ENCODE measurements at places on chromosomes 12 and 14.

DNA sequence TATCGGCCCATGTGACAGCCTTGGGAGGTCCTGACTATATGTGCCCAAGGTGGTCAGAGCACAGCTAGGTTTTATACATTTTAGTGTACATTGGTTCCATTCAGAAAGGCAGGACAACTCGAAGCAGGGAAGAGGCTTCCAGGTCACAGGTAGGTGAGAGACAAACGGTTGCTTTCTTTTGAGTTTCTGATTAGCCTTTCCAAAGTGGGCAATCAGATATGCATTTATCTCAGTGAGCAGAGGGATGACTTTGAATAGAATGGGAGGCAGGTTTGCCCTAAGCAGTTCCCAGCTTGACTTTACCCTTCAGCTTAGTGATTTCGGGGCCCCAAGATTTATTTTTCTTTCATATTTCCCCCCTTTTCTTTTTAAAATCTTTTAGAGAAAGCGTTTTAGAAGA, 87.6 kb upstream of the PPP2R5C start:
- no peak for DNase-seq

DNA sequence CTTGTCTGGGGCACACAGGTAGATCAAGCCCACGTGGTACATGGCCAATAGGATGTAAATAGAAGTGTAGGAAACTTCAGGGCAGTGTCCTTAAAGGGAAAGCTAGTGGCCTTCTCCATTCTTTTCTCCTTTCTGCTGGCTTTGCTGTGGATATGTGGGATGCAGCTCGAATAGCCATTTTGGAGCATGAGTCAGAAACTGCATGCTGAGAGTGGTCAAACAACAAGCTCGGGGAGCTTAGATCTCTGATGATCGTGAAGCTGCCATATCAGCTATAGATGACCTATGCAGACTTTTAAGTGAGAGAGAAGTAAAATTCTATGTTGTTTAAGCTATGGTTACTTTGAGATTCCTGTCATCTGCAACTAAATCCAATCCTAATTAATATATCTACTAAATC, 241.3 kb upstream of the DAAM1 start:
- no peak for DNase-seq

DNA sequence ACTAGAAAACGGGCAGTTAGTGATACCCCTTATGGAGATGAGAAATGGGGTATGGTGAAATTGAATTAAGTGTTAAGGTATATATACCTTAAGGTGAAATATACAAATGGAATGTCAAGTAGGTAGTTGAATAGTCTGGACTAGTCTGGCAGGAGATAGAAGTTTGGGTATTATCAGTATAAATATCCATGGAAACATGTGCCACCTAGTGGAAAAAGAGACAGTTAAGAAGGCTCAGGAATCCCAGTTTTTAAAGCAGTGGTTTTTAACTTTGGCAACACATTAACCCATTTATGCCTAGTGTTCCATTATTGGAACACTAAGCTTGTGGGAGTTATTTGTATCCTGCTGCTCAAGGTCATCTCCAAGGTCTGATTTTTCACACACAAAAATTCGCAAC, 38.6 kb upstream of the TPH2 start:
- no peak for DNase-seq

- no peak for DNase-seq
Measured at GRCh38 chr12:72093424-72093823, 154.8 kb downstream of the TPH2 start.

DNA sequence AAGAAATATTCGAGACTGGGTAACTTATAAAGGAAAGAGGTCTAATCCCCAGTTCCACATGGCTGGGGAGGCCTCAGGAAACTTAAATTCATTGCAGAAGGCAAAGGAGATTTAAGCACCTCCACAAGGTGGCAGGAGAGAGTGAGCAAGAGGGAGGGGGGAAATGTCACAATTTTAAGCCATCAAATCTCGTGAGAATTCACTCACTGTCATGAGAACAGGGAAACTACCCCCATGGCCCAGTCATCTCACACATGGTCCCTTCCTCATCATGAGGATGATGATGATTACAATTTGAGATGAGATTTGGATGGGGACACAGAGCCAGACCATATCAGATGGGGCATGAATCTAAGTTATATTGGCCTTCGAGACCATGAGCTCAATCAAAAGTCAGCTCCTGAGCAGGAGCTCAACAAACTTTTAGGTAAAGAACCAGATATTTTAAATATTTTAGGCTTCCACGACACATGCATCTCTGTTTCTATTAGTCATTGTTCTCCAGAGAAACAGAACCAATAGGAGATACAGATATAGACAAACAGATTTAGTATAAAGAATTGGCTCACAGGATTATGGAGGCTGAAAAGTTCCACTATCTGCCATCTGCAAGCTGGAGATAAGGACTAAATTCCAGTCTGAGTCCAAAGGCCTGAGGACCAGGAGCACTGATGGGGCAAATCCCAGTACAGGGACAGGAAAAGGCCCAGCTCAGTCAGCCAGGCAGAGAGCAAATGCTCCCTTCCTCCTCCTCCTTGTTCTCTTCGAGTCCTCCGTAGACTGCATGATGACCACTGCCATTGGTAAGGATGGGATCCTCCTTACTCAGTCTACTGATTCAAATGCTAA, 24.9 kb downstream of the DGLUCY start:
- DNase-seq = peak; percentile 9

DNA sequence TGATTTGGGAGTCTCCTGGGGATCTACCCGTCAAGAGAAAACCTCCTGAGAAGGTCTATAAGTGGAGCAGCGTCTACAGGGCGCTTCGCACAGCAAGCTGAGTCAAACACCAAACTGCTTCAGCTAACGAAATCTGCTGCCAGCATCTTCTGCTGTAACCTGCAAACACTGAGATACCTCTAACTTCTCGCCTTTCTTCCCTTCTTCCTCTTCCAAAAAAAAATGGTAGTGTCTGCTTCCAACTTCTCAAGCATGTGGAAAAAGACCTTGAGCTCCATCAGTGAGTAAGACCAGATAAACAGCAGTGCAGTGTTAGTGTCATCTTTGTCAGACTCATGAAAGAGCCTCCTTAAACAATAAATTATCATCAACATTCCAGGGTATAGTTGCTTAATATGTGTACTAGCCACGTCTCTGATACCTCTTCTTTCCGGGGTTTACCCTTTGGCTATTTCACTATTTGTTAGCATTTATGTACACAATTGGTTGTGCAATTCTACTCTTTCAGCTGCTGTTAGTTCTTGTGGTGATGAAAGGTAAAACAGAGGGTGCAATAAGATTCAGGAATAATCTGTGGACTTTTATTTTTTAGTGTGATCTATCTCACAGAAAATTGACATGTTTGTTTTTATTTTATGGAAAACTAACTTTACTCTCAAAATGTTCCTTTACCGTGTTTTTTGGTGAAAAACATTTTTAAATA, 81.6 kb downstream of the LLPH start:
- no peak for DNase-seq

DNA sequence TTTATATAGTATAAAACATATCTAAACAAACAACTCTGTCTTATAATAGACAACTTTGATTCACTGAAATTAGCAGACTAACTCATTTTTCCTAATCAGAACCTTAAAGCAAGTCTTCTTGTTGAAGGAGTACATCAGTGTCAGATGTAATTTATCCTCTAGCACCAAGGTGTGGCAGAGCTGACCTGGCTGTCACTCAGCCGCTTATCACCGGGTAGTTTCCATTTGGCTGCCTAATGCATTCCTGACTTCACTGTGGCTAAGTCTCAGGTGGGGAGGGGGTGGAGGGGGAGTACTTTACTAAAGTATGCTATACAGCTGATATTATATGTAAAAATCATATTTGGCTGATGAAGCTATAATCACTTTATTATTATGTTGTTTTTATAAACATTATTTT, 339.9 kb upstream of the RGS6 start:
- DNase-seq = no peak

DNA sequence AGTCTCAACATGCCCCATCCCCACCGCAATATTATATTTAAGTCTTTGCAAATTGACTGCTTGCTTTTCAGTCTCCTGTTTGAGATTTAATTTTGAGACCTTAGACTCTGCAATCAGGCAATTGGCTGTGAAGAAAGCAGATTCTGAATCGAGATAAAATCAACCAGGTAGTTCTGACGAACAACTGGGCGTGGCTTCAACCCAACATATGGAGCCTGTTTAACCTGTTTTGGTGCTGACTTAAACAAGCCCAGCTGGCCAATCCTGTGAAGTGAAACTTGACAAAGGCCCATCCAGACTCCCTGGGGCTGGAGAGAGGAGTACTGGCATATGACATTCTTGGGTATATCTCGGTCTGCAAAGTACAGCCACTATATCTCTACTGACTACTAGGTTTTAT, 9.8 kb upstream of the CIPC start:
- DNase-seq = no peak

- no peak for DNase-seq
Measured at GRCh38 chr12:19058235-19059021, 71.1 kb upstream of the PLEKHA5 start.

DNA sequence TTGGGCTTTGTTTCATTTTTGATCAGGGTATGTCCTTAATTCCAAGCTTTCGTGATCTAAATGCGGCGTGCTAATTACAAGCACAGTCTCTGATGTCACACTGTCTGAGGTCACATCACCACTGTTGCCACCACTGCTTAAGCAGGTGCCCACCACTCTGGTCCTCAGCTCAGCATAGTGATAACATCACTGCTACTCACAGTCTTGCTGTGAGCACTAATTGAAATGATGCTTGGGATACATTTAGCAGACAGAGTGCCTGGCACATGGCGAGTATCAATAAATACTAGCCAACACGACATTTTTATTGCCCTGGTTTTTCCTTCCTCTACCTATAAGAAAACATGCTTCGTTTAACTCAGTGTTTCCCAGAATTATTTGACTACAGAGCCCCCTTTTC, 7.9 kb downstream of the RILPL2 start:
- DNase-seq = no peak

DNA sequence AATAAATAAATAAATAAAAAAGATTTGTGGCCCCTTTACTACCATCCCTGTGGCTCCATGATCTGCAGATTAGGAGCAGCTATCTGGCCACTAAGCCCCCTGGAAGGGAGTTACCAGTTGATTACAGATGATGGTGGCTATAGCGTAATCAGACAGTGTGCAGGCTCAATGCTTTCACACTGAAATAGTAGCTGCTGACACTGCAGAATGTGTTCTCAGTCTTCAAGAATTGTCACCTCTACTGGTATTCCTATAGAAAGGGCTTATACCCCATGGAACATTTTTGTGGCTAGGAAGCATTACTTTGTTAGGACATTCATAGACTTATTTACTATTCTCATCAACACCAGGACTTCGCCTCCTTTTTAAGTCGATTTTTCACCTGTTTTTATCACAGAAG, 30.9 kb downstream of the DCAF4 start:
- DNase-seq = no peak

- DNase-seq = no peak
Measured at GRCh38 chr12:80313209-80313608, 130.8 kb upstream of the PTPRQ start.

DNA sequence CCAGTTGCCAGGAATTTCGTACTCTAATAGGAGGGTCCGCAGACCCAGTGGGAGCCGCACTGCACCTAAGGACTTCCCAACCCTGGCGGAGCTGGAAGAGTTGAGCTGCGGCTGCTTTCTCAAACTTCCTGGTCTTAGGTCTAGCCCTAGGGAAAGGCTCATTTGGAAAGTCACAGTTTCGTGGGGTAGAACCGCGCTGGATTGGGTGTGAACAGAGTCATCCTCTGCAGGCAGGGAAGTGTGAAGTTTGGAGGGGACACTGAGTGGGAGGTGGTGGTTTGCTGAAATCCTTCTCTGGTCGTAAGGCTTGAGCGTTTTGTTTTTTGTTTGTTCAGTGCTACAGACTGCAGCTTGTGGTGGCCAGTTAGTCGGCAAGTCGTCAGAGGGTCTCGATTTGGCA, 18.8 kb downstream of the PRKAB1 start:
- no peak for DNase-seq

GRCh38 chr14:93267149-93267711, 60.2 kb downstream of the UBR7 start:
- DNase-seq = no peak

- DNase-seq = no peak
Measured at GRCh38 chr12:89183985-89184435, 168.3 kb downstream of the DUSP6 start.

GRCh38 chr12:107684029-107684795, 1.4 kb upstream of the PWP1 start:
- no peak for DNase-seq

DNA sequence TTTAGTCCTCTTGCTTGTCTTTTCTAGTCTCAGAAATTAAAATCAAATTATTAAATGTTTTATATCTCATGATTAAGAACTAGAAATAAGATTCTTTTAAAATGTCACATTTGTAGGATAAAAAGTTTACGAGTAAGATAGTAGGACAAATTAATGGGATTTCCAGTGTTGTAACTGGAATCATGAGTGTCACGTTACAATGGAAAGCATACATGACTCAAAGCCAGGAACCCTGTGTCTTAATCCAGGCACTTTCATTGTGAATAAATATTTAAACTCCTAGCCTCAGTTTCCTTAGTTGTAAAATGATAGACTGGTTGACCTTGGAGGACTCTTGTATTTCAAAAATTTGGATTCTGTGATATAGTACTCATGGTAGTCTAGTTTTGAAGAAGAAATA, 84.9 kb downstream of the MIA2 start:
- DNase-seq = no peak

GRCh38 chr12:87280356-87280755, 748.8 kb downstream of the C12orf50 start:
- DNase-seq = no peak

DNA sequence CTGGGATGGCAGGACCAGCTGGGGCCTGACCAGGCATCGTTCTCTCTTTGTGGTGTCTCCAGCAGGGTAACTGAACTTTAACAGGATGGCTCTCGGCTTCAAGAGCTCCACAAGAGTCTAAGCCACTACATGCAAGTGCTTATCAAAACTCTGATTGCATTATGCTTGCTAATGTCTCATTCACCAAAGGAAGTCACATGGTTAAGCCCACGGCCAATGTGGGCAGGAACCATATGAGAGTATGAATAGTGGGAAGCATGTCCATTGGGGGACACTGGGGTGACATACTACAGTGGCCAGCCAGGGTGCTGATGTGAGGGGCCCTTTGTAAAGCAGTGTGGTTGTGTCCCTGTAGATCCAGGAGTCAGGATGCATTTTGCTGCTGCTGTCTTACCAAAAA, 35.0 kb upstream of the KCNA5 start:
- DNase-seq = no peak

DNA sequence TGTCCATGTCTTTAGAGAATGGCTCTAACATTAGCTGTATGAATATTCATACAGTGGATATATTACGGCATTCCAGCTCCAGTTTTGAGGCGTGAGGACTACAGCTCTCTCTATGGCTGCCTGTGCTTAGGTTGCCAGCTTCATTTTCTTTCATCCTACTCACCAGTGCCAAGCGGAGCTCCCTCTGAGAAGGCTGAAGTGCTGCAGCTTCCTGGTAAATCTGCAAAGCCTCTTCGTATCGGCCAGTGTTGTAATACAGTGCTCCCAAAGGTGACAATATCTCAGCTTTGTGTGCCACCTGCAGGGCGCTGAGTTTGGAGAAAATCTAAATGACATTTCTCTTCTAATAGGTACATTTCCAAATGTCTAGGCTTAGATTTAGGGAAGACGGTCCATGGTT, 19.8 kb upstream of the OVCH1 start:
- DNase-seq = no peak
